ENCODE measurements at places on chromosomes 12 and 14. TPM values are rescaled to one million over a fixed set of nuclear protein-coding genes. Genes with fewer than 3 reads are reported as not detected.

Gene SDS
- total RNA-seq: not detected

Gene ASCL4
- not detected for total RNA-seq

Gene ADGRD1
- 0.73 TPM for total RNA-seq

Gene ASCL1
- total RNA-seq: 5.1 TPM

Gene ZDHHC17
- total RNA-seq: 52.9 TPM

Gene IL22
- not detected for total RNA-seq

Gene DBX2
- not detected for total RNA-seq

Gene TAS2R42
- total RNA-seq: not detected

Gene KRT6C
- total RNA-seq: not detected

Gene CLEC7A
- not detected for total RNA-seq

Gene JDP2
- total RNA-seq: 2.6 TPM

Gene RDH16
- 0.44 TPM for total RNA-seq

Gene PLEK2
- total RNA-seq: not detected

Gene CLMN
- 8.9 TPM for total RNA-seq

Gene PPM1H
- 3.7 TPM for total RNA-seq

Gene RNASE7
- total RNA-seq: not detected

Gene SMCO2
- total RNA-seq: not detected

Gene FAM181A
- 13.4 TPM for total RNA-seq

Gene HSPB8
- 0.58 TPM for total RNA-seq

Gene NR1H4
- not detected for total RNA-seq

Gene TAS2R8
- not detected for total RNA-seq

Gene RPGRIP1
- total RNA-seq: not detected

Gene P2RX2
- not detected for total RNA-seq

Gene TSPAN8
- not detected for total RNA-seq

Gene PCNX4
- 79.6 TPM for total RNA-seq

Gene IFT43
- 32.8 TPM for total RNA-seq

Gene TMEM179
- 19.4 TPM for total RNA-seq

Gene CABP1
- total RNA-seq: 1.2 TPM

Gene WNT1
- total RNA-seq: 1.2 TPM

Gene KCNA5
- total RNA-seq: not detected

Gene DLGAP5
- total RNA-seq: 91.9 TPM

Gene SMIM41
- not detected for total RNA-seq

Gene CPSF2
- 81.7 TPM for total RNA-seq

Gene RNFT2
- total RNA-seq: 79.9 TPM

Gene CLEC4E
- not detected for total RNA-seq

Gene CHMP4A
- 44.7 TPM for total RNA-seq

Gene SIRT4
- 1.7 TPM for total RNA-seq

Gene LTB4R
- 4.7 TPM for total RNA-seq

Gene SDR9C7
- total RNA-seq: not detected

Gene CRIP2
- total RNA-seq: 39.3 TPM

Gene TGFB3
- total RNA-seq: 5.5 TPM

Gene B3GNT4
- 0.19 TPM for total RNA-seq

All from neural crest cell (in vitro differentiated cells).